ENCODE measurements at places on chromosomes 1 and 21.

DNA sequence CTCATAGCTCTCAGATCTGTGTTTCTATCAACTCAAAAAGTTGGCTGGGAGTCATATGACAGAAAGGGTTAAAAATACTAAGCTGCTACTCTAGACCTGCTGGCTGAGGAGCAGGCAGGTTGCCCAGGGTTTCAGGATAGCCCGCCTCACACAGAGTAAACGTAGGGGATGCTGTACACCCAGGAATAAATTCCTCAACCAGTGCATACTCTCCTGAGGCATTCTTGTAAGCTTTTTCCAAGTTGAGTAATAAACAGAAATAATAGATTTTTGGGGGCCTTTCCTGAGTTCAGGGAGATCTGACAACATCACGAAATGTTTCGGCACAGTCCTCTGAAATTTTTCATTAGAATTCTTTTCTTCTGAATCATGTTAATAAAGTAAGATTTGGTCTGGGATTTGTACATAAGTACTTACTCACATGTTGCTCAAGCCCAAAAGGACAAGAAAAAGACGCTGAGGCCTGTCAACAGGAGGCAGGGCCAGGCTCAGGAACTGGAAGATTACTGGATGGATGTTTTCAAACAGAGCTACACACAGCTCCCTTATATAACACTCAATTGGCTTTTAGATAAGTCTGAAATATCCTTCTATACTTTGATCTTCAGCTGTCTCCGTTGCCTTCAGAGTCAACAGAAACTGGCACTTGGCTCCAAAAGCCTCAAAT lies 41.0 kb downstream of the TGFBR3 start:
- DNase-seq, result no peak

DNA sequence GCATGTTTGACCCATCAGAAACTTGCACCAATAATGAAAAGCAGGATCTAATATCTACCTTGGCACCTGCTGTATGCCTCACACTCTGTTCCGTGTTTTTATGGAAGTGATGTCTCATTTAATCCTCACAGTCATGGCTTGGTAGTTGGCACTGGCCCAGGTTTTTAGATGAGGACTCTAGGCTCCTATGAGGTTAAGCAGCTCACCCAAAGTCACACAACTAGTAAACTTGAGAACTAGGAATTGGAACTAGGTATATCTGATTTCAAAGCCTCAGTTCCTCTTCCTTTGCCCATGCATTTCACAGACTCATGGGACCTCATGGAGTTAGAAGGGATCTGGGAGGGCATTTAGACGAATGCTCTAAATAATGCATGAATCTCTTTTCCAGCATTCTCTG lies 21.3 kb upstream of the TARBP1 start:
- peak; percentile 44 for DNase-seq

- no peak for DNase-seq
These were observed 14.7 kb downstream of the INTS3 start for GRCh38 chr1:153742411-153743142.

- no peak for DNase-seq
These were observed 74.2 kb downstream of the KIRREL1 start for GRCh38 chr1:158067662-158068061.

DNA sequence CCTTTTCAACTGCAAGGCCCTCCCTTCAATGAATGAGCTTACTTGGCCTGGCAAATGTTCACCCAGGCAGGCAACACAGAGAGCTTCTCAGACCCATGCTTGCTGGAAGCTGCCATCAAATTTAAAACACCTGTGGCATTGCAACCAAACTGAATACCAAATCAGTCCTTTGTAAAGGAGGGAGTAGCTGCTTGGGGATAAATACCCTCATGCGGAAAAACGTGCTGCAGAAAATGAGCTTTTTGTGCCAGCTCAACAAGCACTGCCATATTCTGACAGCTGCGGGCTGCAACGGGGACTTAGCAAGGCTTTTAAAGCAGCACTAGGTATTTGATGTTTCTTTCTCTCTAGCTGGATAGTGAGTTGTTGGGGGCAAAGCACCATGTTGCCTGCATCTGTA lies 119.7 kb downstream of the PLPPR4 start:
- DNase-seq, result no peak

DNA sequence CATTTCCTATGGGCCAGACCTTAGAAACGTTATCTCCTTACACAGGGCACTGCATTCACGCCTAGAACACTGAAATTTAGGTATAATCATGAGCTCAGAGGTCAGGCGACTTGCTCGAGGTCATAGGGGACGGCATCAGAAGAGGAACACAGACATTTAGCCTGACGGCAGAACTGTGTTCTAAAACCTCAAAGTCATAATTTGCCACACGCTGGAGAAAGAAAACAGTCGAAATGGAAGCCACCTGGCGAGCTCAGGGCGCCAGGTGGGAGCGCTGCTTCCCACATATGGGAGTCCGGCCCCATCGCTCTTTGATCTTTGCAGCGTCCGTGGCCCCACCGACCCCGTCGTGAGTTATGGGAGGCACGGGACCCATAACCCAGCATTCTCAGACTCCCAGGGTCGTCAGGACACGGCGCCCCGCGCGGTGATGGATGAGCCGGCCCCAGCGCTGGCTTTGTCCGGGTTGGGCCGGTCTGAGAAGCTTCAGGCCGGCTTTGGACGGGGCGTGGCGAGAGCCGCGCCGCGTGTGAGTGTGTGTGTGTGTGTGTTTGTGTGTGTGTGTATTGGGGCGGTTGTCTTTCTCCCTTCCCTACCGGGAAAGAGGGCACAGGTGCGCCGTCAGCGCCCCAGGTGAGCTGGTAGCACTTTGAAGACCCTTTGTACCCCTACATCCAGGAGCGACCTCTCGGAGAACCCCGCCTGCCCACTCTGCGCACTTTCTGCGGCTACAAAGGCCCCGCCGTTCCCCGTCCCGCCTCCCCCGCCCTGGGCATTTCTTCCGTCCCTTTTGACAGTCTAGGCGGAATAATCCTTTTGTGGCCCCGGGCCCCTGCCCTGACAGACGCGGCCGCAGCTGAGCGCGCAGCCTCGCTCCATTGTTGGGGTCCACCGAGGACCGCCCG lies 861 bp upstream of the DRAXIN start:
- no peak for DNase-seq

- DNase-seq, result no peak
These were observed 1.3 kb upstream of the TTF2 start for GRCh38 chr1:117058810-117059209.

- DNase-seq, result peak; percentile 71
These were observed 4.8 kb downstream of the RUNX3 start for GRCh38 chr1:24925082-24925779.

- no peak for DNase-seq
These were observed 53.3 kb downstream of the ZFYVE9 start for GRCh38 chr1:52195161-52195560.

DNA sequence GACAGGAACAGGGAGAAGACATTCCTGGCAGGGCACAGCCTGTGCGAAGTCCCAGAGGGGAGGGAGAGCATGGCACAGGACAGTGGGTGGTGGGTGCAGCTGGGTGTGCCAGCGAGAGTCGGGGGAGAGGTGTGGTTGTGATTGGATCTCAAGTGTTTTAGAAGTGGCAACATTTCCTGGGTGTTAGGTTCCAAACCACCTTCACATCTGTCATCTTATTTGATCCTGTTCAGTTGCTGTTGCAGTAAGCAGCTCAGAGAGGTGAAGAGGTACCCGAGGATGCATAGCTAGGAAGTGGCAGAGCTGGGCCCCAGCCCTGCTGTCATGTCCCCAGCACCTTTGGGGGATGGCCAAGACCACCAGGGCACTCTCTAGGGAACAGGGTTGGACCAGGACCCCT lies 22.0 kb upstream of the DISP3 start:
- DNase-seq, result no peak

DNA sequence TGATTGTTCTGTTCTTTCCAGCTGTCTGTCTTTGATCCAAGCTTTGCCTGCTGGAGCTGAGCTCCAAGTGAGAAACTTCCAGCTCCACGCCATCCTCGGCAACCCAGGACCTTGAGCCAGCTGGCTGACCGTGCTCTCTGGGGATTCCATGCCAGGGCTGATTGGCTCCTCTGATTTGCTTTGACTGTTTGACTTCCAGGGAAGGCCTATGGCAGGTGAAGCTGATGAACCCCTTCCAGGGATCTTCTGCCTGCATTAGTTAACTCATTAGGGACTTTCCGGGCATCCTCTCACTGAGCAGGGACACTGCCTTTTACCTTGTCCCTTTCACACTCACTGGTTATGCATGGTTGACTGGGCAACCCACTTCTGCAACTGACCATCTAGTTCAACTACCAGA lies 406.1 kb downstream of the RPS6KC1 start:
- no peak for DNase-seq

GRCh38 chr1:101980974-101981373 lies 15.8 kb downstream of the OLFM3 start:
- no peak for DNase-seq

DNA sequence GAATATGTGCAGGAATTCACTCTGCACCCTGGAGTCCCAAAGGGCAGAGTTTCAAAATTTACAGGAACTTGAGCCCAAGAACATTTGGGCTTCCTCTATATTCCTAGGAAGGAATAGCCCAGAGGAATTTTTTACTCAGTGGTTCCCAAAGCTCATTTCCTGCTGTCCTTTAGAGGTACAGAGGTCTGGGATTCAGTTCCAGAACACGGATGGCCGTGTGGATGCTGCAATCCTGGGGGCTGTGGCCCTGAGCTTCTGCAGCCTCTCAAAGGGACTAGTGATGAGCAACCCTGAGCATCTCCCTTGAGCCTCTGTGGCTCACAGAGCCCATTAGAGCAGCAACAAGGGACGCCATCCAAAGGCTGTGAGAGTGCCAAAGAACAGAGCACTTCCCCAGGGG lies 10.1 kb upstream of the RHOU start:
- DNase-seq, result no peak

- DNase-seq, result no peak
These were observed at the start of gene DNALI1 for GRCh38 chr1:37556712-37557196. Gene DNALI1, plus strand, starts transcription at chr1:37556940. Its CDS starts 55 bp downstream, at chr1:37556995.

- DNase-seq, result peak; percentile 49
These were observed 13.3 kb downstream of the OVAAL start for GRCh38 chr1:180571832-180572636.

DNA sequence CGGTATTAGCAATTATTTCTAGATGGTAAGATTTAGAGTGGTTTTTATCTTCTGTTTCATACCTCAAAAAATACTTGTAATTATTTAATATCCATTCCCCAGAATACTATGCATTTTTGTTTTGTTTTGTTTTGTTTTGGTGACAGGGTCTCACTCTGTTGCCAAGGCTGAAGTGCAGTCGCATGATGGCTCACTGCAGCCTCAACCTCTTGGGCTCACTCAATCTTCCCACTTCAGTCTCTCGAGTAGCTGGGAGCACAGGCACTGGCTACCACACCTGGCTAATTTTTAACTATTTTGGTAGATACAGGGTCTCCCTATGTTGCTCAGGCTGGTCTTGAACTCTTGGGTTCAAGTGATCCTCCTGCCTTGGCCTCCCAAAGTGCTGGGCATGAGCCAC lies 252.7 kb downstream of the AKT3 start:
- no peak for DNase-seq

- DNase-seq, result no peak
These were observed 232.1 kb downstream of the DUSP10 start for GRCh38 chr1:221509575-221510355.

- no peak for DNase-seq
These were observed 410.1 kb downstream of the BRINP3 start for GRCh38 chr1:190067592-190067991.

GRCh38 chr21:45365608-45366241 lies 39.2 kb upstream of the COL18A1 start:
- no peak for DNase-seq

GRCh38 chr1:169118227-169118626 lies 11.7 kb downstream of the ATP1B1 start:
- no peak for DNase-seq

All from stimulated activated CD4-positive, alpha-beta T cell treated with anti-CD3 and anti-CD28 coated beads, Interleukin-15, amount 100 ng/mL, for 48 hours (primary cell).